ENCODE measurements at places on chromosomes 6 and 20.

GRCh38 chr20:6956574-6956973, 189.1 kb downstream of the BMP2 start:
- no peak for DNase-seq

- DNase-seq: no peak
Measured at GRCh38 chr6:127952176-127952575, 51.3 kb upstream of the THEMIS start.

DNA sequence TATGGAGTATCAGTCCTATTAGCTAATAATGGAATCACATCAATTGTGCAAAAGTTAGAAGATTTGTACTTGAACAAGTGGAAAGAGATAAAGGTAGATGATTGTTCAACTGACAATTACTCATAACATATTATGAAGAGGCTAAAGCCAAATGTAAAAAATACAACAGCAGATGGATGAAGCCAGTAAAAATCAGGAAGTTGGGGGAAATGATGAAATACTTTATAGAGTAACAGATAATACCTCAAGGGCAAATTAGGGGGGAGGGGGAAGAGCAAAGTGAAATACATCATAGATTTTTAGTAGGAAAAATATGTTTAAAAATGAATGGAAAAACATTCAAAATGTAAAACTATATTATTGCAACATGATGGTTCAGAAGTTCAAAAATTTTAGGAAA, 114.0 kb downstream of the PDSS2 start:
- no peak for DNase-seq

DNA sequence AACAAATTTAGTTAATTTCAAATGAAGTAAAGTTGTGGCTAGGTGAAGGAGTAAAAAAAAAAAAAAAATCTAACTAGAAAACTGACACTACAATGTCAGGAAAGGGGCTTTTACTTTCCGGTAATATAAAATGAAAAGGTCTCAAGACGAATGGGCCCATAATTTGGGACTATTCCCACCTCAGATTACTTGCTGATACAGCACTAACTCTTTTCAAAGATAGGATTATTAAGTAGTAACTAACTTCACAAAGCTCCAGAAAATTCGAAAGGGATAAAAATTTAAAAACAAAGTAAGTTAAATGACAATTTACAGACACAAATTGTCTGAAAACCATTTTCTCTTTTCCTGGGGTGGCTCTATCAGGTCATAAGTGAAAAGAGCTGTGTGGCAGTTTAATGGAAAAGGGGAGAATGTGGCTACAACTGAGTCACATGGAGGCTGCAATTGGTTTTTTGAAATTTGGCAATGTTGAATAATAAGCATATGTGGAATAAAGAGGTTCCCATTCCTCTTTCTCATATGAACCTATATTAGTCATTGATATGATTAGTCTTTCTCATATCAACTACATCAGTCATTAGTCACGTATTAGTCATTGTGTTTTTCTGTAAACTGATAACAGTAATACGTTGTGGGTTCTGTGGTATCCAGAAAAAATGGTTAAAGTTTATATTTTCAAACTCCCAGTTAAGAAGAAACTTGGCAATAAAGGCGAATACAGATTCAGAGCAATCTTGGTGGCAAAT, 78.0 kb downstream of the RWDD2A start:
- DNase-seq: no peak

- no peak for DNase-seq
Measured at GRCh38 chr6:134421501-134421900, 103.6 kb upstream of the SGK1 start.

Data from NT2/D1 (cell line).